Keratinocyte (primary cell): ENCODE measurements at places on chromosomes 5 and 9.
A peak's percentile ranks its signal among the peaks of the same experiment; 100 is the strongest.

DNA sequence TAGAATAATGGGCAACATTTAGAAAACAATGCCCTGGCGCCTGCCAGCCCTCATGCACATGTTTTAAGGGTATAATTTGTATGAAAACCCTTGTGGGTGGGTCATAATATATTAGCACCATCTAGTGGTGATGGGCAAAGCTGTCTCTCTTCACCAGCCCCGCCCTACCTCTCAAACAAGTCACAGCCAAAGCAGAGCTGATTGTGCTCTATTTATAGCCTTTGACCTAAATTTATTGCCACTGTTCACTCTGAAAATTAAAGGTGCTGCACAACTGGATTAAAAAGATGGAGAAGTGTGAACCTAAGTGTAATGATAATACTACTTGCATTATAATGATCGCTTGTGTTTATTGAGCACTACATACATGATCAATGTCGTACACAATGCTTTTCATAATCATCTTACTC, 131.9 kb upstream of the ANKH start:
- DNase-seq = no peak

DNA sequence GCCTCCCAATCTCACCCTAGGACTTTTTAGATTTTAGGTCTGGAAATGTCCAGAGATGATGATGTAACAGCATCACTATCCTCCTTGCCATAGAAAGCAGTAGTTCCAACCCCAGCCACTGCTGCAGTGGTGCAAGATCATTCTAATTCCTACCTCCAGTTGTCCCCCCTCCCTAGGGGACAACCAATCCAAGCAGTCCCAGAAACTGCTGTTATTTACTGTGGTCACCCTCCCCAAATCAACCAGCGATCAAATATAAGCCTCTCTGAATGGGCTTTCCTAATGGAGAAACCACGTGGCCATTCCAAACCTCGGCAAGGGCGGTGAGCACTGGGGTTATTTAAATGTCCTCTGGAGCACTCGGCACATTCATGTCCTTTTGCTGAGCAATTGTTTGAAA, 159.8 kb downstream of the SLF1 start:
- DNase-seq = no peak

- no peak for DNase-seq
These were observed 627.7 kb downstream of the CCDC171 start for GRCh38 chr9:16180546-16180945.

- no peak for DNase-seq
These were observed 122.9 kb downstream of the DMAC1 start for GRCh38 chr9:7676609-7677156.

- no peak for DNase-seq
These were observed 40.0 kb downstream of the MTREX start for GRCh38 chr5:55347786-55348185.

- DNase-seq = no peak
These were observed 594.6 kb upstream of the FAM174A start for GRCh38 chr5:99940540-99940939.

- no peak for DNase-seq
These were observed 49.8 kb downstream of the PRRC1 start for GRCh38 chr5:127567026-127567768.

GRCh38 chr9:136324501-136325300, 2.6 kb upstream of the GPSM1 start:
- DNase-seq = no peak

GRCh38 chr5:177600508-177601018, 631 bp downstream of the B4GALT7 start:
- DNase-seq = no peak

GRCh38 chr5:376799-377325, 55.3 kb downstream of the AHRR start:
- no peak for DNase-seq

DNA sequence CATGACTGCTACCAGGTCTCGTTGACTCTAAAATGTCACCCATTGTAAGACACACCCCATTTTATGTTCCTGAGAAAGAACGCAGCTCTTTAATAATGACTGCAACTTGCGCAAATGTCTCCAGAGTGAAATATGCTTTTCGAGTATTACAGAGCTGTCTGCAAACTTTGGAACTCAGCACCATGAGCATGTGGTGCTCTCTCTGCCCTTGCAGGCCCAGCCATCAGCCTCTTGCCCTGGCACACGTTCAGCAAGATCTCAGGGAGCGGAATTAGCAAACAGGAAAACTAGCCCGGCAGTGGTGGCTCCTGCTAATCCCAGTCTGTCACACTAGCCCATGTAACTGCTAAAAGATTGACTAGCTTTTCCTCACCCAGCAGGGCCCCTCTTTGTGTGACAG, 114.5 kb upstream of the SLC1A3 start:
- no peak for DNase-seq

GRCh38 chr5:9698125-9698826, 68.1 kb upstream of the TAS2R1 start:
- no peak for DNase-seq

DNA sequence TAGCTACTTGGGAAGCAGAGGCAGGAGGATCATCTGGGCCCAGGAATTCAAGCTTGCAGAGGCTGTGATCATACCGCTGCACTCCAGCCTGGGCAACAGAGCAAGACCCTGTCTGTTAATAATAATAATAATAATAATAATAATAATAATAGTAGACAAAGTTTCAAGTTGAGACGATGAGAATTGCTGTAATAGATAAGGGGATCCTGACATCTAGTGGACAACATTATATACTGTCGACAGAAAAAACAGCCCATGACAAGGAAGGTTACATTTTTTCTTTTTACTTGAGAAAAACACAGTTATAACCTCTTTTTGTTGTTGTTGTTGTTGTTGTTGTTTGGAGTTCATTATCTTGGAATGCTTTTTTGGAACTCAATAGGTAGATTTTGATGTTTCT, 35.3 kb downstream of the NDFIP1 start:
- no peak for DNase-seq

DNA sequence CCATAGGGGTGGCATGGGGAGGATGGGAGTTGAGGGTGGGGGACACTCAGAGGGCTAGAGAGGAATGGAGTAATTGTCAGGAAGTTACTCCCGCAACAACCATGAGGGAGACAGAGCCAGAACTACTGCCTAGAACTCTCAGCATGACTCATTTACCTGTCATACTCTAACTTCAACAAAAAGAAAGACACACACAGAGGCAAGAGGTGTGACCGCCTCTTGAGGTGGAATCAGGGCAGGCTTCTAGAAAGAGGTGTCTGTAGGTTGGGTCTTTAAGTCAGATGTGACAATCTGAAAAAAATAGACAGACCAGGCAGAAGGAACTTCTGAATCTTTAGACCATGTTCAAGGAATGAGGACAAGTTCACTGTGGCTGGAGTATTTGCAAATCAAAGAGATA, 73.4 kb downstream of the GABBR2 start:
- peak; percentile 9 for DNase-seq
